ENCODE measurements at places on chromosomes 5 and 9.

DNA sequence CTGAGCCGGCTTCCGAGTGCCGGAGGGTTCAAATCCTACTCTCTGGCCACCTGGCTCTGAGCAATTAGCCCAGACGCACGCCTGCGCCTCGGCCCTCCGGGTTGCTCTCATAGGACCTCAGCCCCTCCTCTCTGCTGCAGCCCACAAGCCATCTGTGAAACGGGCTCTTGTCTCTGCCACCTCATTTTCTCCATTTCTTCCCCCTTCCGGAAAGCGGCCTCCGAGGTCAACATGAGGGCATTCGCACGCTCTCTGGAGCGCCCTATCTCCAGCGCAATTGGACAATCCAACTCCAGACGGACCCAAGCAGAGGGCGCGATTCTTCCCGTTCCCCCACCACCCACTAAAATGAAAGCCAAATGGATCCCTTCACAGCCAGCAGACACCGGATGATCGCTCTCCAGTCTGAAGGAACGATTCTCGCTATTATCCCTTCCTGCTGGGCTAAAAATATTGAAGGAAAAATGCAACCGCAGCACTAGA, 41.5 kb downstream of the VAV2 start:
- peaks cover under 1% of the 10 kb centered on the region for H3K4me1 ChIP-seq
- H3K27me3 ChIP-seq = no peaks in the 10 kb centered on the region
- H3K27ac ChIP-seq = no peak overlapping the region

- peak overlapping the region; percentile 11 for H3K4me3 ChIP-seq
- no peaks in the 10 kb centered on the region for H3K36me3 ChIP-seq
- H3K27ac ChIP-seq = no peak overlapping the region
- peaks cover 20% of the 10 kb centered on the region for H3K4me1 ChIP-seq
- H3K27me3 ChIP-seq = no peaks in the 10 kb centered on the region
Observed at GRCh38 chr9:100066539-100066938, 32.3 kb downstream of the ERP44 start.

DNA sequence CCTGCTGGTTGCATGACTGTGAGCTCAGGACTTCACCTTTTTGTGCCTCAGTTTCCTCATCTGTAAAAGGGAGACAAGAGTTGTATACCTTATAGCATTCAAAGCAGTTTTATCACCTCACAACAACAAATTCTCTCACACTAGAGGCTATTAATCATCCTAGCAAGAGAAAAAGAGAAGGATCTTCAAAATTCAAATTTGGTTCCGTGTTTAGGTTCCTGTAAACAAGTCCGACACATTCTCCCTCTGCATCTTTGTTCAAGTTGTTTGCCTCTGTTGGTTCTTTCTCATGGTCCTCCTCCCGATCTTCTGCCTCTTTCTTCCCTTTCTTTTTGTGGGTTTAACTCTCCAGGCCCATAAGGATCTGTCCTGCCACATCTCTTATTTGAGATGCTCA, 218.0 kb downstream of the PIK3R1 start:
- no peaks in the 10 kb centered on the region for H3K27me3 ChIP-seq
- H3K36me3 ChIP-seq = no peaks in the 10 kb centered on the region
- peaks cover 9% of the 10 kb centered on the region for H3K4me1 ChIP-seq
- peak overlapping the region; percentile 86 for H3K27ac ChIP-seq
- DNase-seq = no peak

- H3K27me3 ChIP-seq = no peaks in the 10 kb centered on the region
- no peaks in the 10 kb centered on the region for H3K36me3 ChIP-seq
Observed at GRCh38 chr9:78006734-78007133, 24.9 kb downstream of the GNAQ start.

DNA sequence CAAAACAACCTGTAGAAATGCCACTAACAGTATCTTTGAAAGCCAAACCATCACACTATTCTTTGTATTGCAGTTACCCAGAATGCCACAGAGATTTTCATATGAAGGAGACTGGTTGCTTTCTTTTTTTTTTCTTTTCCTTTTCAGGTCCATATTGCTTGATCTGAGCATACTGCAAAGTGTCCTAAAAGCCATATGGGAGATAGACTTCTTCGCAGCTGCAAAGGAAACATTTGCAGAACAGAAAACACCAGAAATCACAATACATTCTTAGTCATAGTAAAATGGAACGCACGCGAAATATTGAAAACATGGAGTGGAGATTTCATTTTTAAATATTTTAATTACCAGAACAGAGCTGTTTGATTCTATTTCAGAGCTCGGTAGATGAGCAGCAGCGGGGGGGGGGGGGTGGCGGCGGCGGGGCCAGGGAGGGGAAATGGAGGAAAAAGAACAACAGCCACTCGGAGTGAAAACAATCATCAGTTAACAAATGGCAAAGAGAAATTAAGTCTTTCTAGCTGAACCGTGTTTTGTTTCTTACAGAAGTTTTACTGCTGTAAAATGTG, 284.1 kb downstream of the NFIB start:
- peak overlapping the region; percentile 66 for H3K4me3 ChIP-seq
- peaks cover 53% of the 10 kb centered on the region for H3K4me1 ChIP-seq
- H3K27me3 ChIP-seq = no peaks in the 10 kb centered on the region
- no peak for DNase-seq
- peak overlapping the region; percentile 78 for H3K27ac ChIP-seq

- H3K36me3 ChIP-seq = peaks cover 16% of the 10 kb centered on the region
- no peak for DNase-seq
Observed at GRCh38 chr5:176658007-176658599, 10.8 kb downstream of the TSPAN17 start.

- no peaks in the 10 kb centered on the region for H3K27me3 ChIP-seq
- no peaks in the 10 kb centered on the region for H3K4me1 ChIP-seq
- DNase-seq = no peak
- peaks cover 5% of the 10 kb centered on the region for H3K36me3 ChIP-seq
- no peak overlapping the region for H3K27ac ChIP-seq
Observed at GRCh38 chr9:123417289-123418051, 61.5 kb downstream of the CRB2 start.

- H3K36me3 ChIP-seq = peaks cover 24% of the 10 kb centered on the region
- H3K27me3 ChIP-seq = no peaks in the 10 kb centered on the region
- peaks cover 3% of the 10 kb centered on the region for H3K4me1 ChIP-seq
Observed at GRCh38 chr9:116700882-116701865, 14.1 kb downstream of the TRIM32 start.

DNA sequence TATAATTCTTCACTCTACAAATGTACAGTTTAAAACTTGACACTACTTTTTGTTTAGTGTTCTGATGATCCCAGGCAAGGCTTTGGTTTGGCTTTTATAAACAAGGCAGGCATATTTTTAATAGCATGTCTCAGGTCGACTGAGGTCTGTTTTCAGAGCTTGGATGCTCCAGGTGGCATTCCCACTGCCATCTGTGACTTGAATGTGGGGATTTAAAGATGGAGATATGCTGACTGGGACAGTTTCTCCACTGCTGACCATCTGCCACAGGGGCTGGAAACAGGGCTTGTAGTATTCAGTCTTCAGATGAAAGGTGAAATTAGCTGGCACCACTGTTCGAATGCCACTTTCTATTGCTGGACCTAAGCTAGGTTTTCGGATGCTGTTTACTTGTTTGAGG, 1266.2 kb upstream of the CDH18 start:
- H3K27ac ChIP-seq = no peak overlapping the region
- H3K4me3 ChIP-seq = no peak overlapping the region
- DNase-seq = no peak
- no peaks in the 10 kb centered on the region for H3K4me1 ChIP-seq
- no peaks in the 10 kb centered on the region for H3K27me3 ChIP-seq
- no peaks in the 10 kb centered on the region for H3K36me3 ChIP-seq

- H3K4me3 ChIP-seq = no peak overlapping the region
- H3K4me1 ChIP-seq = no peaks in the 10 kb centered on the region
- no peak for DNase-seq
- peak overlapping the region; percentile 42 for H3K27ac ChIP-seq
Observed at GRCh38 chr9:125649315-125649714, 57.7 kb downstream of the MAPKAP1 start.

- H3K4me3 ChIP-seq = no peak overlapping the region
- H3K4me1 ChIP-seq = no peaks in the 10 kb centered on the region
- H3K27me3 ChIP-seq = no peaks in the 10 kb centered on the region
Observed at GRCh38 chr9:114089206-114089840, 9.8 kb downstream of the KIF12 start.

DNA sequence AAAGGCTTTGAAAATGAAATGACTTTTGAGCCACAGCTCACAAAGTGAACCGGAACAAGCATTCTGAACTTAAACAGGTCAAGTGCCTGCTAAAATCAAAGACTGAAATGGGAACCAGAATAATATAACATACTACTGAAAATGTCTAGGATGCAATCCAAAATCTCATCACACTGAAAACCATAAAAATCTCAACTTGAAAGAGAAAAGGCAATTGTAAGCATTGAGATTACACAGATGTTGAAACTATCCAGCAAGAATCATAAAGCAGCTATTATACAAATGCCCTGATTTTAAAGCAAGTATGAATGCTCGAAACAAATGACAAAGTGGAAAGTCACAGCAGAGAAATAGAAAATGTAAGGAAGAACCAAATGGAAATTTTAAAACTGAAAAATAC, 211.5 kb upstream of the GAS1 start:
- no peaks in the 10 kb centered on the region for H3K36me3 ChIP-seq
- H3K4me3 ChIP-seq = no peak overlapping the region
- H3K27ac ChIP-seq = peak overlapping the region; percentile 13
- no peaks in the 10 kb centered on the region for H3K27me3 ChIP-seq
- H3K4me1 ChIP-seq = peaks cover 34% of the 10 kb centered on the region

- H3K27me3 ChIP-seq = no peaks in the 10 kb centered on the region
- DNase-seq = no peak
- no peaks in the 10 kb centered on the region for H3K4me1 ChIP-seq
- no peak overlapping the region for H3K27ac ChIP-seq
- H3K4me3 ChIP-seq = no peak overlapping the region
Observed at GRCh38 chr9:137387114-137387890, 35.7 kb downstream of the EXD3 start.

- H3K4me3 ChIP-seq = no peak overlapping the region
- no peak overlapping the region for H3K27ac ChIP-seq
- H3K27me3 ChIP-seq = no peaks in the 10 kb centered on the region
- H3K36me3 ChIP-seq = no peaks in the 10 kb centered on the region
- no peaks in the 10 kb centered on the region for H3K4me1 ChIP-seq
- no peak for DNase-seq
Observed at GRCh38 chr9:133153227-133154096, 10.3 kb downstream of the GBGT1 start.

DNA sequence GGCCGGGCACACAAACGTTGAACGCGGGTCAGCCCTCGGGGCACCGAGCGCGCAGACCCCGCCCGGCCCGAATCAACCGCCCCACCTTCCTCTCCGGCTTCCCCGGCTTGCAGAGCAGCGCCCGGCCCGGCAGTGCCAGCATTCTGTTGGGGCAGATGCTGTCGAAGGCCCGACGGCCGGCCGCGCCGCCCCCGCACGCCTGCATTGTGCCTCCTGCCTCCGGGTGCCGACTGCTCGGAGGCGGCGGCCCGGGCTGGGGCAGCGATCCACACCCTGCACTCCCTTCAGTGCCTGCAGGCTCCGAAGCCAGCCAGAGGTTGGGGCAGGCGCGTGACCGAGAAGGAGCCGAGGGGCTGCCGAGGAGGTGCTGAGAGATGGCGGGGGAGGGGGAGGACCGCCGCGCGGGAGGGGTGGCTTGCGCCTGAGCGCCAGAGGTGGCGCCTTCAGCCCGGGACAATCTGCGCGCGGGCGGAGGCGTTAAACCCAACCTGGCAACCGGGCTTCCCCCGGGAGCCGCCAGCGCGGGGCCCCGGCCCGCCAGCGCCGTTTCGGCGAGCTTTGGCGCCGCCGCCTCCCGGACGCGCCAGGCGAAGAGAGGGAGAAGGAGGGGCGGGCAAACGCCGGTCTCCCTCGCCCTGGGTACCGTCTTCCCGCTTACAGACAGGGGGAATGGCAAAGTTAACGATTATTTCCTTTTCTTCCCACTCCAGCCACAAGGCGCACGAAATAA, at the start of gene MCIDAS:
Gene MCIDAS, minus strand, starts transcription at position 382 of the 730 bp plus-strand sequence. Its CDS starts 177 bp downstream, at position 205.
- peaks cover 42% of the 10 kb centered on the region for H3K27me3 ChIP-seq
- H3K36me3 ChIP-seq = no peaks in the 10 kb centered on the region
- H3K27ac ChIP-seq = no peak within 1 kb of the TSS
- no peak for DNase-seq

DNA sequence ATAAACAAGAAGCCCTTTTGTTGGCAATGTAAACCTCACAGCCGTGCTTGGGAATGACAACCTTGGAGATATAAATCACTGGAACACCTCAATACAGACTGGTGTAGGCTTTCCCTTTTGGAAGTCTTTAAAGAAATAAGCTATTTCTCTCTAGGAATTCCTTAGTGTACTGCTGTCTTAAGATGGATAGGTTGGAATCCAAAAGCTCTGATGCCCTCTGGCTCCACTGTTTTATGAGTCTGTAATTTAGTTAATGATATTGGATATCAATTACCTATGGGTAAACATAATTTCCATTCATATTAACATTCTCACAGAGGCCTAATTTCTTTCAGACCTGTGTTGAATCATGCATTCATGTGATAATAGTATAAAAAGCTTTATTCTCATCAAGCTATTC, 435.9 kb upstream of the MPDZ start:
- H3K4me3 ChIP-seq = no peak overlapping the region
- H3K4me1 ChIP-seq = peaks cover 38% of the 10 kb centered on the region
- no peaks in the 10 kb centered on the region for H3K36me3 ChIP-seq

DNA sequence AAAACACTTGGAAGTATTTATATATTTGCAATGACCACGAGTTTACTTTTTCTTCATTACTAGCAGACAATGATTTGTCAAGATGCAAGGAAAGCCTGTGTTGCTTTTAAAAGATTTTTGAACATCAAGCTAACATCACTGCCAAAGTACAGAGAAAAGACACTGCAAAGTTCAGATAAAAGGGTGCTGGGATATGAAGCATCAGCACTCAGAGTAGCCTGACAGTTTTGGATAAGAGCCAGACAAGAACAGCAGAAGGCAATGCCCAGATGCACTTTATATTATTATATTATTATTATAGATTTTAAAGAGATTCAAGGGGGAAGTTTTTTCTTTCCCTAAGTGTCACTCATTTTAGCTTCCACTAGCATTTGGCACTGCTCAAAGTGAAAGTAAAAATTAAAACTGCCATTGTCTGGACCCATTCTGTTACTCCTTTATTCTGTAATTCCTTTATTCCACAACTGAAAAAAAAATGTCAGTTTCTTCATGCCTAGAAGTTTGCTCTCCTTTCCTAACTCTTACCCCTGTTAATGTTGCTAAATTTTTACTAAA, 240.6 kb downstream of the EFNA5 start:
- DNase-seq = no peak
- H3K4me1 ChIP-seq = peaks cover 35% of the 10 kb centered on the region
- no peaks in the 10 kb centered on the region for H3K36me3 ChIP-seq
- H3K27me3 ChIP-seq = no peaks in the 10 kb centered on the region
- H3K27ac ChIP-seq = no peak overlapping the region

DNA sequence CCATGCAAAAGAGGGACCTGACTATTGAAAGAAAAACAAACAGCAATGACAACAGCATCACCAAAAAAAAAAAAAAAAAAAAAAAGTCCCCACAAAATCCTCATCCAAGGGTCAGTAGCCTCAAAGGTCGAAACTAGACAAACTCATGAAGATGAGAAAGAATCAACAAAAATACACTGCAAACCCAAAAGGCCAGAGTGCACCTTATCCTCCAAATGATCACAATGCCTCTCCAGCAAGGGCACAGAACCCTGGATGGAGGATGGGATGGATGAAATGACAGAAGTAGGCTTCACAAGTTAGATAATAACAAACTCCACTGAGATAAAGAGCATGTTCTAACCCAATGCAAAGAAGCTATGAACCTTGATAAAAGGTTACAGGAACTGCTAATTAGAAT, 250.4 kb upstream of the GRAMD2B start:
- no peak for DNase-seq
- no peak overlapping the region for H3K27ac ChIP-seq
- H3K4me3 ChIP-seq = no peak overlapping the region
- H3K27me3 ChIP-seq = no peaks in the 10 kb centered on the region

GRCh38 chr9:107935931-107936330, 446.4 kb upstream of the KLF4 start:
- no peak overlapping the region for H3K4me3 ChIP-seq
- no peaks in the 10 kb centered on the region for H3K4me1 ChIP-seq
- DNase-seq = no peak
- no peaks in the 10 kb centered on the region for H3K36me3 ChIP-seq
- no peaks in the 10 kb centered on the region for H3K27me3 ChIP-seq
